Body of pancreas (tissue), 4 donors: ENCODE measurements at places on chromosomes 11 and 22. TPM values are rescaled to one million over a fixed set of nuclear protein-coding genes. Genes with fewer than 3 reads are reported as not detected.

Gene CAVIN3
- total RNA-seq = 47.7 TPM

Gene STK33
- total RNA-seq = 7.3 TPM

Gene NAALADL1
- 11.5 TPM for total RNA-seq

Gene SCYL1
- 62.3 TPM for total RNA-seq

Gene ACAT1
- total RNA-seq = 42.5 TPM

Gene YAP1
- total RNA-seq = 26.0 TPM

Gene ZP1
- total RNA-seq = not detected

Gene LRRC74B
- not detected for total RNA-seq

Gene SPON1
- 26.7 TPM for total RNA-seq

DNA sequence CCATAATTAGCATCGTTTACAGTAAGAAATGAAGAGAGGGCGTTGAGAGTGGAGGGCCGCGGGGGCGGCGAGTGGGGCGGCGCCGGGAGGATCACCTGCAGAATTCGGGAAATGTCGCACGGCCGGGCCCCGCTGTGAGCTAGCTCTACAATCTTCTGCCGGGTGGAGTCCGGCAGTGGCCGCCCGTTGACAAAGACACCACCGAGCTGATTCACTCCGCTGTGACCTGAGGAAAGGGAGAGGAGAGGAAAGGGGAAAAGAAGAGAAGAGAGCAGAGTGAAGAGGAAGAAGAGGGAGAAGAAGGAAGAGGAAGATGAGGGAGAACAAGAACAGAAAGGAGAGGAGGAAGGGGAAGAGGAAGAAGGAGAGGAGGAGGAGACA, 8.5 kb downstream of the PAX6 start:
- no peak for DNase-seq

- DNase-seq = no peak
These were observed 44.0 kb upstream of the WT1 start for GRCh38 chr11:32479291-32479690.

DNA sequence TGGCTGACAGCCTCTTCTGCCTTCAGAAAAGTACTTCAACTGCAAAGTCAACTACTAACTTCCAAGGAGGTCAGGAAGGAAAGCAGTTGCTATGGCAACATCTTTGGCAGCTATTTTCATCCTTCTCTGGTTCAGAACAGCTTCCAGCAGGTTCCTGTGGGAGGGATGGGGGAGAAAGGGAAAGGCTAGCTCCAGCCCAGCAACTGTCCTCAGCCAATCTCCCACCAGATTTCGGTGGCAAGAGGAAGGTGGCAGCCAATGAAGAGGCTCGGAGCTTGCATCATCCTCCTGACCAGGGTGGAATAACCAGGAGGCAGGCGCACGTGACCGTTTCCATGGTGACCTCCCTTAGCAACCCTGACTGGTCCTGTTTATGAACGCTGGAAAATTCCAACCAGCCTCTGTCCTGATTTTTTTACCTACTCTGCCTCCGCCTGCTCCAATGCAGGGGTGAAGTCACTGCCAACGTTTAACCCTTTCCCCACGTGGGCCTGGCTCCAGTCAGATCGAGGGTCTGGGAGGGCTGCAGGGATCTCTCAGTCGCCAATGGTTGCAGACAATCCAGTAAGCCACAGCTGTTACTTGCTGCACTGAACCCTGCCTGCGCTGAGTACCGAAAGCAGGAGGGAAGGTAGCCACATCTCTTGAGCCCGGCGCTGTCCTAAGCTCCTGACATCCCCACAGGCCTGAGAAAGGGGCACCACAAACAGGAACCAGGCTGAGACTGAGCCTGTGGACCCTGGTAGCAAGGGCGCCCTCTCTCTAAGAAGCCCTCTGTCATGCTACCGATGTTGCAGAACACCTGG, 11.2 kb upstream of the MALAT1 start:
- DNase-seq = peak; percentile 97

DNA sequence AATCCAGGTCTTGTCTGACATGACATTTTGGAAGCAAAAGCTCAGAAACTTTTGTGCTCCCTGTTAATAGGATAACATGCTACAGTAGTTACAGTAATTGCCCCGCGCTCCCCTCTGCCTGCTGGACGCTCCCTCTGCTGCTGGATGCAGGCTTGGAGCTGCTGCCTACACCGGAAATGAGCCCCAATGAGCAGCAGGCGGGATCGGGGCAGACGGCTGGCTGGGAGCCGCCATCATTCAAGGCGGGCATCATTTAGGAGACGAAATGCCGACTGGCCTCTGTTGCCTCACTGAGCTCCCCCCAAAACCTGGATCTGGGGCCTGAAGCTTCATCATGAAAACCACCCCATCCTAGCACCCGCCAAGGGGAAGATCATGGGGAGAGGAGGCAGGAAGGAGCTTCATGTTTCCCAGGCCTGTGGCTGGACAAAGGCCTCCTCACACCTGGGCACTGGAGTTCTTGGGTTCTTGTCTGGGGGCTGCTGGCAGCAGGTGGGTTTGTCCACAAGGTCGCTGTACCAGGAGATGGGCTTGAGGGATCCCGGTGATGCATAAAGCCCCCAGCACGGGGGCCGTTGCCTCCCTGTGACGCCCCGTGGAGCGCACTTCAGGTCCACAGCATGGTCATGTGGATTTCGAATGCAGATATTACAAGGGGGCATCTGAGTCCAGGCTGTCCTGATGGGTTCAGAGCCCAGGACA, 664.3 kb downstream of the BRD1 start:
- no peak for DNase-seq

GRCh38 chr11:3929232-3929631, 73.8 kb downstream of the STIM1 start:
- peak; percentile 44 for DNase-seq

- DNase-seq = no peak
These were observed 27.5 kb upstream of the FBXO3 start for GRCh38 chr11:33801821-33802193.

DNA sequence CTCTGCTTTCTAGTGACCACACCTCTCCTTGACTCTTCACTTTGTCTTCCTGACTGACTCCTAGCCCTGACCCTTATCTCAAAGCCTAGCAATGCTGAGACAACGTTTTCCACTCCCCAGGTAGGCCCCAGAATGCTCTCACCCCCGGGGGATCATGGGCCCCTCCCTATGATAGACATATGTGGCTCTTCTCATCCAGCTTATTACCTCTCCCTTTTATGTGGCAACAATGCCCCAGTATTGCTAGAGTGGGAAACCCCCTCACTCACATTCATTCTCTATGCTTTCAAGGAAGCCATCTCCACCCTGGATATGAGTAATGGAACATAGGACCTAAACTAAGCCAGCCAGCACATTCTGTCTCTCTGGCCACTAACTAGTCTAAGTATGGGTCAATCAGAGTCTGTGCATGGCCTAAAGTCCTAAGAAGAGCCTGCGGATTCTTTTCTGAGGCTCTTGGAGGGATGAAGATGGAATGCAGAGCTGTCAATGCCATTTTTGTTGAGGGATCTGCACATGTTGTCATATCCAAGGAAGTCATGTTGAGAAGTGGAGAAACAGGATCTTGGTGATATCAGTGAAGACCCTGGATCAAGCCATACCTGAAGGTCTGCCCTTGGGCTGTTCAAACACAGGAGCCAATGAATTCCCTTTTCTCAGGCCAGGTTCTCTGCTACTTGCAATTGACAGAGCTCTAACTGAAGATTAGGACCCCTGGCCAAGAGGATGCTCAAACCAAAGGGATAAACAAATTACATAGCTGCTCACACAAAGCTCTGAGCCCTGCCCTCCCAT, 79.8 kb upstream of the GRK3 start:
- no peak for DNase-seq

- no peak for DNase-seq
These were observed at the start of gene KRTAP5-6 for GRCh38 chr11:1696608-1697570. Gene KRTAP5-6, plus strand, starts transcription at chr11:1697195. Its CDS starts 51 bp downstream, at chr11:1697246.

DNA sequence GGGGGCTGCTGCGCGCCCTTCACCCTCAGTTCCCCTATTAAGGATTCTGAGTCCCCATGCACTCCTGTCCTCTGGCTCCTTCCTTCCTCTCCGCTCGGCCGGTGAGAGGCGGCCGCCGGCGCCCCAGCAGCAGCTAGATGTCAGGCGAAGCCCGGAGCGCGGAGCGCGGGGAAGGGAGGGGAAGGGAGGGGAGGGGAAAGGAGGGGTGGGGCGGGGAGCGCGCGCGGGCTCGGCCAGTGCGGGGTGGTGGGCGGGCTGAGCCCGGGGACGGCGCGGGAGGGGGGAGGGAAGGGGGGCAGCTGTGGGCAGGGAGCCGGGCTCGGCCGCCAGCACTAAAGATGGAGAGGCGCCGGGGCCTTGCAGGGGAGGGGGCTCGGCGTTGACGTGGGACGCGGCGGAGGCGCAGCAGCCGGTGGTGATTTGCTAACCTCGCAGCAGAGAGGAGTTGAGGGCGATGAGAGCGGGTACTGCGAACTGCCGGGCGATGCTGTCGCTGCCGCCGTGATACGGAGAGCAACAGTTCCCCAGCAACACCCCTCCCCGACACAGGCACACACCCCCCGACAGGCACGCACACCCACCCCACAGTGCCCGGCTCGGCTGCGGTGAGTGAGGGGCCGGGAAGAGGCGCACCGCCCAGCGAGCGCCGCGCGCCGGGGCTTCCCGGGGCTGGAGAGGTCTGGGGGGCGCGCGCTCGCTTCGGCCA, at the start of gene ZBTB16:
ZBTB16 (plus strand) TSS at position 434 of the 706 bp plus-strand sequence. CDS start 3,590 bp downstream, outside the sequence.
- peak; percentile 91 for DNase-seq

GRCh38 chr11:124475265-124475664, 29.8 kb upstream of the OR8B8 start:
- no peak for DNase-seq

- no peak for DNase-seq
These were observed 114.3 kb downstream of the INSC start for GRCh38 chr11:15229069-15229468.

- no peak for DNase-seq
These were observed 80.2 kb downstream of the TBC1D22A start for GRCh38 chr22:46842606-46843005.

- DNase-seq = no peak
These were observed 18.7 kb downstream of the SOX6 start for GRCh38 chr11:16337421-16338213.

DNA sequence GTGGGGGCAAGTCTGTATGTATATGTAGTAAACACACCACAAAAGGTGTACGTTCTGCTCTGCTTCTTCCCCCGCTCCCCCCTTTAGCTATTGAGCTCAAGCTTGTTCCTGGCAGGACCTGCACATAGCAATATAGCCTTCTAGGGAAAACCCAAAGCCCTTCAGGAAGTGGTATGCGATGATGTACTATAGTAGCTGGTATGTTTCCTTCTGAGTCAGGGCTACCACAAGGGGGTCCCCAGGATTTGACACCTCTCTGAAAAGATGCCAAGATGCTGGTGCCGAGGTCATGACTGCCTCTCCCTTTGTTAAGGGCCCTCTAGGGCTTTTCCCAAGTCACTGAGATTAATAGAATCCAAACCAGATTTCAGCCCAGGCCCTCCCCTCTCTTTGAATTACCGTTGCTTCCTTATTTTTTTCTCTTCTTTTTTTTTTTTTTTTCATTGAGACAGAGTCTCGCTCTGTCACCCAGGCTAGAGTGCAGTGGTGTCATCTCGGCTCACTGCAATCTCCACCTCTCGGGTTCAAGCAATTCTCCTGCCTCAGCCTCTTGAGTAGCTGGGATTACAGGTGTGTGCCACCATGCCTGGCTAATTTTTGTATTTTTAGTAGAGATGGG, 268.4 kb downstream of the ETS1 start:
- DNase-seq = no peak

GRCh38 chr11:32008880-32009551, 81.9 kb upstream of the RCN1 start:
- no peak for DNase-seq

- DNase-seq = peak; percentile 62
These were observed 12.7 kb downstream of the RPL3 start for GRCh38 chr22:39306456-39307361.

GRCh38 chr11:69636512-69637197, 4.3 kb upstream of the CCND1 start:
- DNase-seq = peak; percentile 62

GRCh38 chr11:32088117-32088941, 2.5 kb upstream of the RCN1 start:
- peak; percentile 78 for DNase-seq

DNA sequence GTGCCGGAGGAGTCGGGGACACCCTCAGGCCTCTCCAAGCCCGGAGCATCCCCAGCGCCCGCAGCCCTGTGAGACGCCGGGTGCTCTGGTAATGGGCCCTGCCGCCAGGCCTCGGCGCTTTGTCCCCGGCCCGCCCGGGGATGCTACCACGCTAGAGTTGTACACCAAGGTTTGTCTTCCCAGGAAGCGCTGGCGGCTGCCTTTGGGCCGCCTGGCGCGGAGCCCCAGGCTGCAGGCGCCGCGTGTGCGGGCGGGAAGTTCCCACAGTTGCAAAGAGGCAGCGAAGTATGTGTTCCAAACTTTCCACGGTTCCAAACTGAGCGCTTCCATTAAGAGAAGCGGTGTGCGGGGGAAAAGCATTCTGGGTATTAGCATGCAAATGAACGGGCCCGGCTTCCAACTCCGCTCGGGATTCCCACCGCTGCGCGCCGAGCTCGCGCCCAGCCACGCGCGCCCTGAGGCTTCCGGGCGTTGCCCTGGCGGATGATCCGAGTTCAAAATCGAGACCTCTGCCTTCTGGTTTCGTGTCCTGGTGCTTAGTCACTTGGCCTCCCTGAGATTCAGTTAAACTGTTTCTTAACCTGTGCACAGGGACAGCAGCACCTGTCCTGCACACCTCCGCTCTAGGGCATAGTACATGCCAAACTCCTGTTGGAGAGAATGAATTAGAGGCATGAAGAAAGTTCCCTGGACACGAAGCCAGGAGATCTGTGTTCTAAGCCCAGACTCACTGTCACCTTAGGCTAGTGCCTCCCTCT, 1.3 kb upstream of the PATZ1 start:
- peak; percentile 63 for DNase-seq

DNA sequence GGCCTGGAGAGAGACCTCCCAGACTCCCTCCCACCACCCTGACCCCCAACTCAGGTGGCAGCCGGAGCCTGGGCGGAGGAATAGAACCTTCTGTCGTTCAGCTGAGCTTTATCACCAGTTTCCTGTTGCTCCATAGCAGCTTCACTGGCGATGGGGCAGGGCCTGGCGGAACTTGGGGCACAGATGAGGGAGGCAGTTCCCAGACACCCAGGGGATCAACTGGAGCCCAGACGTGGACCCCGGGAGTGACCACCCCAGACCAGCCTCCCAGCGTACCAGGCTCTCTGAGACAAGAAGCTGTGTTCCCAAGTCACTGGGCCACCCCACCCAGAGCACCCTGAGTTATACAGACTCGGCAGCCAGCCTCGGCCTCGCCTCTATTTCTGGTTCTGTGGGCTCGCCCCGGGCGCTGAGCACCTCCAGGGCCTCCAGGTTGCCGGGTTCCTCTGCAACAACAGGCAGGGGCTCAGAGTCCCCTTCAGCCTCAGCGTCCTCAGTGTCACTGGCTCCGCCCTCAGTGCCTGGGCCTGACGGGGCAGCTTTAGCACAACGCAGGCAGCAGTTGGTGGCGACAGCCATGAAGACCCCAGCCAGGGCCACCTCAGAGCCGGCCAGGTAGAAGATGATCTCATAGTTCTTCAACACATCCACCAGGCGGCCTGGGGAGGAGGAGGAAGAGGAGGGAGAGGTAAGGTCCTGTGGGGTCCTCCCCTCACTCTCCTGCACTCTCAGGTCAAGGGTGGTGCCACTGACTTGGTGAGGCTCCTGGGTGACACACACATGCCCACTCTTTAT, 5.7 kb downstream of the SLC16A8 start:
- no peak for DNase-seq

DNA sequence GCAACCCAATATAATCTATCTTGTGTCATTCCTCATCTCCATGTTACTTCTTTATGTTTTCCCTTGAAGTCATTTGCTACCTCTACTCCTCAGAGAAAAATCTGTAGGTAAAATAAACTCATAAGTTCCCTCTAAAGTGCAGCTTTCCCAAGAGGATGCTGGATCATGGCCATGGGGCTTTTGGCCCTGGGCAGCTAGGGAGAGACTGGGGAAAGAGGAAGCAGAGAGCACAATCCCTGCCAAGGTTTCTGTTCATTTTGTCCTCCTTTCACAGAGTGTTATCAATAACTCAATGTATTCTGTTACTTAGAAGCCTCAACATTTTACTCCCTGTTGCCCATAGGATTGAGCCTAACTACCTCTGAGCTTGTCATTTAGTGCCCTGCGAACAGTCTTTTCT, 9.0 kb downstream of the RNF121 start:
- no peak for DNase-seq
